K562 (cell line): ENCODE measurements at places on chromosomes 2 and 18.

- DNase-seq = no peak
These were observed 354.7 kb upstream of the SMIM21 start for GRCh38 chr18:75782204-75782603.

DNA sequence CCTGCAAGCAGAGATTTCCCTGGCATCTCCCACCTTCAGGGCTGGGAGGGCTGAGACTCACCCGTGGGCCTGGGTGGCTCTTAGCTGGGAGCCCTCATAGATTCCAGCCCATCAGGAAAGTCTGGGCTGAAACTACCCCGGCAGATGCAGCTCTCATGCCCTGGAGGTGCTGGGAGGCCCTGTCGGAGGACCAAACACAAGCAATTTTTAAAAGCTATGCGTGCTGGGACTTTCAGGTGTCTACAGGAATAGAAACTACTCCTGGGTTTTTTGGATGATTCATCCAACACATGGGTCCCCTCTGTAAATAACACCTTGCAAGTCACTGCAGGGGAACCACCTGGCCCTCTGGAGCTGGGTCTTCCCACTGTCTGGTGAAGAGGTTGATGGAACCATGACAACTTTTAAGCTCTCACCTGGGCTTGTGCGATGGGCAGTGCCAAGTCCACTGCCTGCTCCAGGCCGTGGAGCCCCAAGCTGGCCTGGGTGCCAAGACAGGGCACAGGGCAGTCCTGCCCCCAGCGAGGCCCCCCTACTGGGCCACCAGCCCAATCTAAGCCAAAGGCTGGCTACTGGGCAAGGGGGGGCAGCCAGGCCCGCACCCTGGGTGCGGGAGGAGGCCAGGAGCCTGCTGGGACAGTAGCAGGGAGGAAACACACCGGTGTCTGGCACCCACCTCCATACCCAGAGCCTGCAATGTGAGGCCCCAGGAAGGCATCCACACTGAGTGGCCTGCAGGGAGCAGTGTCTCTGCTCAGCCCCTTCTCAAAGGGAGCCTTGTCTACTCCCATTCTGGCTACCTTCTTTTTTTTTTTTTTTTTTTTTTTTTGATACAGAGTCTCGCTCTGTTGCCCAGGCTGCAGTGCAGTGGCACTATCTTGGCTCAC, 1.1 kb upstream of the GPR55 start:
- DNase-seq = no peak

GRCh38 chr18:48222118-48222517, 187.1 kb downstream of the ZBTB7C start:
- no peak for DNase-seq

DNA sequence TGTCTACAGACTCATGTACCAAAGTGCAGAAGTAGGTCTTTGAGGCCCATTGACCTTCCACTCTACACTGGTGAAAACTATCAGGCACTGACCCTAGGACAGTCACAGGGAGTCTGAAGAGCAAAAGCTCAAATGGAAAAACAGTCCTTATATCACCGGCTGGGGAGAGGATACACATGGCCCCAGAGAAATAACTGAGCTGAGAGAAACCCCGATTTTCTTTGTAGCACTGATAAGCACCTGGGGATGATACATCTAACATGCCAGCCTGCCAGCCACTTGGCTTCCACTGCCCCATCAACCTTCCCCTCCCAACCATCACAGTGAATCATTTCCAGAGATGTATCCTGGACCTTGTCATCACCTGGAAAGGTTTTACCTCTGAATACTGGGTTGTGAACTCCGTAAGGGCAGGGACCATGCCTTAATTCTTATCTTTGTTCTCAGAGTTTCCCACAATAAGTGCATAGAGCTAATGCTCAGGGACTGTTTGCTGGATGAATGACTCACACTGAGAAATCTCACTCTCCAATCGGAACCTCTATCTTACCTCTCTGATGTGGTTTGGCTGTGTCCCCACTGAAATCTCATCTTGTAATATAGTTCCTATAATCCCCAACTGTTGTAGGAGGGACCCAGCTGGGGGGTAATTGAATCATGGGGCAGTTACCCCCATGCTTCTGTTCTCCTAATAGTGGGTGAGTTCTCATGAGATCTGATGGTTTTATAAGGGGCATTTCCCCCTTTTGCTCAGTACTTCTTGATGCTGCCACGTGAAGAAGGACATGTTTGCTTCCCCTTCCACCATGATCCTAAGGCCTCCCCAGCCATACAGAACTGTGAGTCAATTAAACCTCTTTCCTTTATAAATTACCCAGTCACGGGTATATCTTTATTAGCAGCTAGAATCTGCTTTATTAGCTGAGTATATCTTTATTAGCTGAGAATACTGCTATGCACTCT, 37.1 kb downstream of the EVA1A start:
- no peak for DNase-seq

DNA sequence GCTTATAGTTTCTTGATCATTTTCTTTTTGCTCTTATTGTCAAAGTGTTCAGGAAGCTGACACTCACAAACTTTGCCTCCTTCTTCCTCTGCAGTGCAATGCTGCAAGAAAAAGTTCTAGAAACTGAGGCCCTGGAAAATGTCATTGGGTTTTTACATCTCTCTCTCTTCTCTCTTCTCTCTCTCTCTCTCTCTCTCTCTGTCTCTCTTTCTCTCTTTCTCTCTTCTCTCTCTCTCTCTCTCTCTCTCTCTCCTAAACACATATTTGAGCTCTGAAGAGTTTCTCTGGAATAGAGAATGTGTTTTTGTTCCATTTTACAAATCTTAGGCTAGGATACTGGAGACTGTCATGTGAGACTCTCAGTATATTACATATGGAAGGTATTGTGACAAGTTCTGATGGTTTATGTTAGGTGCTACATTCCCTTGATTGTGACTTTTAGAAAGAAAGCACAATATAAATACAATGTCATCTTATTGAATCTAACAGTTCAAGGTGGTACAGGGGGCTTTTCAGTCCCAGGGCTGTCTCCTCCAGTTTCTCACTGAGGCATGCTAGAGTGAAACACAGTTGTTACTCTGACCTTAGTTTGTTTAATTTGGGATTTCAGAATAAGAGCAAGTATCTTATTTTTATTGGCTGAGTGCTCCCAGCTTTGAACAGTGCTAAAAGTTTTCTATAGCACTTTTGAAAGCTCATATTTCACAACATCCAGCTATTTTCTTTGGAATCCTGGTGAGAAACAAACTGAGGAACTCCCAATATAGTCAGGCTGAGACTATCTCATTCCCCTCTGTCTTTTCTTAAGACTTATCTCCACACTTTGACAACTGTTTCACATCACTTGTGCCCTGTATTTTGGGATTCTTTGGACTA, 41.4 kb upstream of the EHBP1 start:
- no peak for DNase-seq

DNA sequence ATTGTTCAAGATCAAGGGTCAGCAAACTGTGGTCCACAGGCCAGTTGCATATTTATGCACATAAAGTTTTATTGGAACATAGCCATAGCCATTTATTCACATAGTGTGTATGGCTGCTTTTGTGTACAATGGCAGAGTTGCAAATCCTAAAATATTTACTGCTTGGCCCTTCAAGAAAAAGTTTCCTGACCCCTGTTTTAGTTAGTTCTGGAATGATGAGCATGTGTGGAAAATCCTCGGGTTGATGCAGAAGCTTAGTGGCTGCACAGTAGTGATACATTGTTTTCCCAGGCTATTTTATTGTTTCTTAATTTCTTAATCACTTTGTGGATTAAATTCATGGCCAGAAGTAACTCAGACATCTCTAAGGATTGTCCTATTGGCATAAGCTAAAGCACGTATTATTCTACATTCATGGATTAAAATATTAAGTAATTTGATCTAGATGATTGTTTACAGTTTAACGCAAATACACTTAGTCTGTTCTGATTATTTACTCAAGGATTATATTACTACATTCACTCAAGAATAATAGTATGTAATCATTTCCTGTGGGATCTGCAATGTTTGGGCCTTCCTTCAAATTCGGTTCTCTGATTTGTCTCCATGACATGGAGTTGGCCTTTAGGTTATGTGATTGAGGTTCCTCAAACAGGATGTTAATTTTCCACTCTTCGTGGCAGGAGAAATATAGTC, 165.5 kb downstream of the TMEM247 start:
- DNase-seq = no peak

DNA sequence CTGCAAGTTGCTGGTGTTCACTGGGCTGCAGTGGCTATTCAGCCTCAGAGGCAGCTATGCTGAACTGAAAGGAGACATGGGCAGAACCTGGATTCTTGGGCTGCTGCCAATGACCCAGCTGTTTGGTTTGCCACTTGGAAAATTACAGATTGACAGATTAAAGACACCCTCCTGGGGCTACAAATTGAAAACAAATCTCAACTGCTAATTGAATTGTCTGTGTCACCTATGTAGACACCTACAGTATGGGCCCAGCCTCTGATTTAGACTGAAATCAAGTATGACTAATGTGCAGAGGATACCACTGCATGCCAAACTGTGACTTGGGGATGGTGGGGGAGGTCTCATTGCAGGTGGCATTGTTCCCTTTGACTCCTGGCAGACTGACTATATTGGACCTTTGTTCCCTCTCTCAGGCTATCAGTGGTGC, 42.8 kb downstream of the ITSN2 start:
- DNase-seq = no peak

GRCh38 chr18:34802959-34803358, 92.9 kb downstream of the DTNA start:
- DNase-seq = no peak

- DNase-seq = no peak
These were observed 230.8 kb upstream of the CDH2 start for GRCh38 chr18:28407681-28408080.

DNA sequence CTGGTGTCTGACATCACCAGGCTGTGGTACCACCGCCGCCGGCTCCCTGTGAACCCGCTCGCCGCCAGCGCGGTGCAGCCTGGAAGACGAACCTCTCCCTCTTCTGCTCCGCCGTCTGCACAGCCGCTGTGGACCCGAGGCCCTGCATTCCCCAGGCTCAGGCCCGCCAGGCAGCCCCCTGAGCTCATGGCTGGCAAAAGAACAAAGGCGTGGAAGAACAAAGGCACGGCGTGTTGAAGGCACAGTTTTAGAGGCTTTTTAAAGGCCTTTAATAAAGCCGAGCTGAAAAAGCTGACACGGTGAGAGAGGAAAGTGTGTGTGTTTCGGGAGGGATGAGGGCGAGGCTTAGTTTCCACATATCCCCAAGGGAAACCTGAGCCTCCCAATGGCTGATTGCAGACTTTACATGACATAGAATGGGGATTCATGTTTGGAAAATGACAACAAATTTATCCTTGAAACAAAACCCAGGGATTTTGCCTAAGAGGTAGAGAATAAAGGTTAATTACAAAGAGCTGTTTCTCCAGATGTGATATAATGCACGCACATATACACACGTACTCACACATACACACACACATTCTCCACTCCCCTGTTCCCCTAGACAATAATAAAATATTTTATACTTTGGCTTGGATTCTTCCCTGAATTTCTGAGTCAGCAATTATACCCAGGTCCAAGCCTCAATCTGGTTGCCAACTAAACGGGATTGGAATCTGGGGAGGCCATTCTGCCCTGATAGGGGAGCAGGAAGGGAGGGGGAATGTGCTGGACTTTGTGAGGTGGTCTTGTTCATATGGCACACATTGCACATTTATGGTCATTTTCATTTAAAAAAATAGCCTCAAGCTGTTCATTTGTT, 39.7 kb downstream of the RFX8 start:
- no peak for DNase-seq

DNA sequence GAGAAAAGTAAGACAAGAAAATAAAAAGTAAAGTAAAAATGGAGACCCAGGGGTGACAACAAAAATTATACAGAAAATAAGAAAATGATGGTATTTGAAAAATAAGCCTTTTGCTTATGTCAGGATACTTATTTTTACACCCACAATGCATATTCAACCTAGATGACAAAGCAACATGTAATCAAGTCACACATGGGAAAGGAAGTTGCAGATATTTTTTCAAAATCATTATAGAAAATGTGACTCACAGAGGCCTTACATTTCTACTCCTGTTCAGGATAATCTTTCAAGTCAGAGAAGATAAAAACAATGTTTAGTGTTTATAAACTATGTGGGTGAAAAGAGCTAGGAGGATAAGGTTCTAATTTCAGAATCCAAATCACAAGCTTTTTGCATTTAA, 275.3 kb upstream of the UBE2E3 start:
- peak; percentile 34 for DNase-seq
